ENCODE measurements at places on chromosomes 4 and X.

- DNase-seq, result no peak
Observed at GRCh38 chrX:49868739-49869138, 10.5 kb upstream of the USP27X start.

- no peak for DNase-seq
Observed at GRCh38 chrX:56232221-56233082, at the start of gene KLF8. Gene KLF8 (plus strand): TSS chrX:56232356. CDS start chrX:56233335, 979 bp downstream.

DNA sequence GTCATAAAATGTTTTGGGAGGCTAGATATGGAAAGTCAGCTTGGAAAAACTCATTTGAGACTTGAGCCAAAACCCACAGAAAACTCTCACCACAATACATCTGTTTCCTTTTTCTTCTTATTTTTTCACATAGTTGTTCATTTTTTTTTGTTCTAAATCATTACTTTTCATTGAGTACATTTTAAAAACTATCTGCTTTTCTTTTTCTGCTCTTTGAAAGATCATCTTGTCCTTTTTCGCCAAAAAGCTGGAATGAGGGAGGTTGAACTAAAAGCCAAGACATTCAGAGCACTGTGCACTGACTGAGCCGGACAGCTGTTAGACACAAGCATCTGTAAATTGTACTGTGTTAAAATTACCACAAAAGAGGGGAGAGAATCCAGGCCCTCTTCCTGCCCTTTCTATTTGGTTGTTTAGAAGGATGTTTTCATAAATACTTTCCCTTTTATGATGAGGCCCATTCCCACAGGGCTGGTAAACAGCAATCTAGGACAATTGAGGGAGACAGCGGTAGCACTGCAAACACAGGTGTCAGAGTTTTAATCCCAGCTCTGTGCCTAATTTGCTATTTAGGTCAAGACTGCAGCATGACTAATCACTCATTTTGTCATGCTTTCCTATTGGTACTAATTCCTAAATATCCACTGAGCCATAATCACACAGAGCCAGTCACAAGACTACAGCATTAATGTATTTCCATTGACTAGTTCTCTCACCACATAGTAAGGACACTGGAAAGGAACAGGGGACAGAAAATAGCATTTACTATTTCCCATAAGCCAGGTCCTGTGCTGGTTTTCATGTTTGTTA, 7.3 kb upstream of the RNF150 start:
- no peak for DNase-seq

- DNase-seq, result no peak
Observed at GRCh38 chrX:51955200-51955599, 61.8 kb downstream of the MAGED1 start.

GRCh38 chr4:182968917-182969650, 51.9 kb upstream of the DCTD start:
- DNase-seq, result no peak

GRCh38 chrX:123975180-123975579, 13.7 kb downstream of the STAG2 start:
- DNase-seq, result peak; percentile 84

DNA sequence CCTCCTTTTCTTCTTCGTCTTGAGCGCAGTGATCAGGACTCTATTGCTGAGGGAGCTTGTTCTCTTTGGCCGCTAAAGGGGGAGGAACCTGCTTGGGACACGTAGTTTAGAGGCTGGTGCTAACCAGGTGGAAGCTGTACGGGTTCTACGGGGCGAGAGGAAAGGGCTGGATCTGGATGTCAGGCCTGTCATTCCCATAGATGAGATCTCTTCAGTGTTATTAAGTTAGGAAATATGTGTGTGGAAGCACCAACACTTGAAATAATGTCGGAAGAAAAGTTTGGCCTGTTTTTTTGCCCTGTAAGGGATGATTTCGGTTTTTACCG, 643 bp downstream of the SRP72 start:
- DNase-seq, result no peak

- DNase-seq, result no peak
Observed at GRCh38 chr4:121246698-121247097, 82.6 kb upstream of the TNIP3 start.

DNA sequence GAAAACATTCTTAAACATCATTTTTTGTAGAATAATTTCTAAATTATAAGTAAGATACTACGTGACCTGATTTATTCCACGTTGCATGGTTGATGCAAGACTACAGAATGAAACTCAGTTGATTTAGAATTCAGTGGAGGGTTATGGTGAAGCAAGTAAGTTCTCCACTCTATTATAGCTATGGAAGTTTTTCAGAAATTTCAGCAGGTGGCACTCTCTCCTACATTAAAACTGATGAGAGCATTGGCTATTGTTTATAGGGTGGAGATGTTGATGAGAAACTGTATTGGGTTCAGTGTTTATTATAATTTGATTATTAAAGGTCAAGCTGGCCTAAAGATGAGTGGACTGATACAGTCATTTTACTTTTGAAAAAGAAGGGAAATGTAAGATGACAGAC, 88.0 kb downstream of the FNIP2 start:
- DNase-seq, result peak; percentile 76

DNA sequence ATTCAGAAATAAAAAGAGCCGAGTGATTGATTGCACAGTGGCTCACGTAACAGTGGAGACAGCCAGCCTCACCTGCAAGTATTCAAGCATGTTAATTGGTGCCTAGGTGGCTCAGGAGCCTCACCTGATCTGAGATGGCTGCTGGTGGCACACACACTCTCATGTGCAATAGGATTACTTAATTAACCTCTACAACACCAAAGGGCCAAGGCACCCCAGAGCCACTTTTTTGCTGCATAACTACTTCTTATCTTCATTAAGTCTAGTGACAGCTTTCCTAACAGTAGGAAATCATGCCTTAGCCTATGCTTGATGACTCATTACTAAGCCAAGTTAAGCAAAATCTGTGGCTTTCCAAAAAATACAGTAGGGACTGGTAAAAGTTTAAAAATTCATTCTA, 117.3 kb upstream of the NOCT start:
- DNase-seq, result peak; percentile 67

DNA sequence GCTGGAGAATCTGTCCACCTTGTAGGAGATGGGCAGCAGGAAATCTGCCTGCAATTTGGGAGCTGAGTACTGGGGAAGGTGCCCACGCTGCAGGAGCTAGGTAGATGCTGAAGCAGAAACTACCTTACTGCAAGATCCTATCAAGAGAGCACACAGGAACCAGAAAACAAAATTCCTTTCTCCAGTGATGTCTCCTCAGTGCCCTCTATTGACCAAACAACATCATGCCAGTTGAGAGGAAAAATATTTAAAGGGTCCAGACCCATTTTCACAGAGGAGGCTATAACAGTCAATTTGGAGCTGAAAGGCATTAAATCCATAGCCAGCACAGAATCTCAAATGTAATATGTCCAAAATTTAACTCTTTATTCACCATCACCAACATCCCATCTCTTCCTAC, 406.8 kb downstream of the SLITRK2 start:
- no peak for DNase-seq

- no peak for DNase-seq
Observed at GRCh38 chr4:48912349-48912748, 5.8 kb upstream of the OCIAD2 start.

DNA sequence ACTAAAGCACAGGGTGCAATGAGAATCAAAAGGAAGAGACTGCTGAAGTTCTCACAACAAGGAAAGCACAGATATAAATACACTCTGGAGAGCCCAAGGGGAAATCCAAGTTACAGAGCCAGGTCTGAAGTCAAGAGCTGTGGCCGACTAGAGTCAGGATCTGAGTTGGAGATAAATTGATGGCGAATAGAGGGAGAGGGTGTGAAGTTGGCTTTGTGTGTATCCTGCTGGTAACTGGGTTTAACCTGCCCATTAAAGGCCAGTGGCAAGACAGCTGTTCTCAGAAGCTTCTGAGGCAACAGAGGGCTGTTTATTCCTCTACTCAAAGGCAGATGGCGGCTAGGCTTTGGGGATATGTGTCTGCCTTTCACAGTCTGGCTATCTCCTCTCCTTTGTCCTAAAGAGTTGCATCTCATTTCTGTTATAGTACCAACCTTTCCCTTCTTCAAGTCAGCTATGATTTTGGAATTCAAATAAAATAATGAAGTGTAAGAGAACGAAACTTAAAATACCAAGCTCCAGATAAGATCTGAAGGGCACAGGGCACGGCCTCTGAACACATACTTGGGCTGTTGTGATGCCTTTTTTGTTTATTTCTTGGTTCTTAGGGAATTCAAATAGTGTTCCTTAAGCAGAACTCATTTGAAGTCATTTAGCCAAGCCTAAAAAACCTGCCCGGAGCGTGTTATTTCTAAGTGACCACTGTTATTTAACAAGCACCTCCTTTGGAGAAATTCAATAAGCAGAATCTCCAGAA, 142.1 kb downstream of the APBB2 start:
- no peak for DNase-seq

- no peak for DNase-seq
Observed at GRCh38 chr4:90185416-90185815, 58.2 kb downstream of the CCSER1 start.

DNA sequence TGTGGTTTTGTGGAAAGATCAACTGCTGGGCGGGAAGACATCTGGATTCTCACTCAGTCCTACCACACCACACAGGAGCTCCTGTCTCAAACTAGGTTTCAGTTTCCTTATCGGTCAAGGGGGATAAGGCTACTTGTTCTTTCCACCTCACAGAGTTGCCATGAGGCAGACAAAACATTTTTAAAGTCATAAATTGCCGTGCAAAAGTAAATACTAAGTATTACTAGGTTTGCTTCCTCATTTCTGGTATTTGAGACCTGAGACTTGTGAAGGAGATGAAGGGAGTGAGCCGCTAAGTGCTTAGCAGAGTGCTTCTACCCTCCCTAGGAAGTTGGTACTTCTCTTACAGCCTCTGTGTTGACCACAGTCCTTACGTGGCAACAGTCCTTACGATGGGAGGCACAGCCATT, 1.5 kb downstream of the LAP3 start:
- peak; percentile 18 for DNase-seq

DNA sequence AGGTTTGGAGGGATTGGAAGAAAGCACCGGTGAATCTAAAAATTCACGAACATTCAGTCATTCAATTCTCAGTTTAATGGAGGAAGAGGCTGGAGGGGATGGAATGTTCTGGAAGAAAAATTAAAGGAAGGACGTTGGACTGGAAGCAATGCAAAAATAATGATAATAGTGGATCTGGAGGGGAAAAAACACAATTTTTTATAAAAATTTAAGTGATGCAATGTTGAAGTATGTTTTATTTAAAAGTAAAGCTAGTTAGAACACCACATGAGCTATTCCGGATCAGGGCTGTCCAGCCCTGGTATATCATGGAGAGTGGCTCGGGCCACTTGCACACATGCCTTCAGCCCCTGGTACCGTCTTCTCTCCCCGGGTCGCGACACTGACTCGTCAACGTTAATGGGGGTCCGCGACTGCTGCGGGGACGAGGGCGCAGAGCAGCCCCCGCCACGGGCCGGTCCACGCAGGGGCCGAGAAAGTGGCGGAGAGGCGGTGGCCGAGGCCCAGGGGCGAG, 204.6 kb downstream of the TENM3 start:
- peak; percentile 5 for DNase-seq

- DNase-seq, result no peak
Observed at GRCh38 chr4:128848461-128848860, 39.0 kb downstream of the JADE1 start.

DNA sequence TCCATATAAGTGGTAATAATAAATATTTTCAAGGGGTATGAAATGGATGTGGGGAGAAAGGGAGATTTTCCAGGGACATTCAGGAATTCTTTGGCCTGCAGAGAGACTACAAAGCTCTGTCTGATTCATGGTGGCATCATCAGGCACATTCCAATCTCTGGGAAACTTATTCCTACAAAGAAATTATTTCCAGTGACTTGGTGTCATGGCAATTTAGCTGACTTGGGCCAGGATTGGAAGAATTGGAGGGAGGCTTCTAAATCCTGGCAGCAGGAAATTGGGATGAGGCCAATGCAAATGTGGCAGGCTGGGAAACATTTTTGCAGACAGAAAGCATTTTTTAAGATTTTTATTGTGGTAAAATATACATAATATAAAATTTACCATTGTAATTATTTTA, 204.6 kb downstream of the RTL9 start:
- peak; percentile 69 for DNase-seq

DNA sequence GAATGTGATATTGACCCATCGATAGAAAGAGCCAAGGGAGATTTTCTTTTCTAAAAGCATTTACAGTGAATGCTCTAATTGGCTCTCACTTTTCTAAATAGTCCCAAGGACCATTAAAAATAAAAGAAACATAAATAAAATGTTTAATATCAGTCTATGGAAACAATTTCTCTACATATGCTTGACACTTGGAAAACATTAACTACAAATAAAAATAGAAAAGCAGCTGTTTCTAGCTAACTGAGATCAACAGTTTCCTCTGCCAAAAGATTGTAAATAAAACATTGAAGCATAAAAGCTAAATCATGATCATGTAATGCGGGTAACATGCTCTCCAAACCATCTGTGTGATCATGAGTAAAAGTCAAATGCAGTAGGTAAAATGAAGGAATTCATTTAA, 49.7 kb downstream of the CORIN start:
- DNase-seq, result no peak

- peak; percentile 40 for DNase-seq
Observed at GRCh38 chrX:84339507-84340364, 151.7 kb upstream of the RPS6KA6 start.

DNA sequence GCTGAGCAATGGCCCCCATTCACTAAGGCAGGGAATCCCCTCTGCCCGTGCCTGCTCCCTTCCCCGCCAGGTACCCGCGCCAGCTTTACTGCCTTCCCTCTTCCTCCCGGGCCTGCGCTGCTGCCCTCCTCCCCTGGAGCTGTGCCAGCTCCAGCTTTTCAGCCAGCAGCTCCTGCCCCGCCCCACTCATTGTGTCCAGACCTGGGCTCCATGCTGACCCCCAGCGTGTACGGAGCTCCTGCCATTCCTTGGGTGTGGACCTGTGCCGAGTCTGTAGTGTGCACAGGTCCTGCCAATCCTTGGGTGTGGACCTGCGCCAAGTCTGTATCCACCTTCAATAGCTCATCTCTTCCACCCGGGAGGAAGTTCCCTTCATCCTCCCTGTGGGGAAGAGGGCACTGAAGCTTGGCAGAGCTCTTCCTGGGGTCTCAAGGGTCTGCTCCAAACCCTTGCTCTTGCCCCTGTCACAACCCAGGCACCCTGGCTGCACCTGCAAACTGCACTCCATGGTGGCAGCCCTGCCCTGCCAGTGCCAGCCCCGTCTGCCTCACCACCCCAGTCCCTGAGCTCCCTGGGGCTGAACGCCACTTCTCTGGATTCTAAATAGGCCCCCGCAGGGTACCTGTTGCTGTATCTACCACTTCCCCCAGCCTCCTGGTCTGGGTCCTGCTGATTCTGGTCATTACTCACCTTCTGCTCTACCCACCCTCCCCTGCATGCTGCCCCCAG, 63.9 kb downstream of the TRMT44 start:
- no peak for DNase-seq

DNA sequence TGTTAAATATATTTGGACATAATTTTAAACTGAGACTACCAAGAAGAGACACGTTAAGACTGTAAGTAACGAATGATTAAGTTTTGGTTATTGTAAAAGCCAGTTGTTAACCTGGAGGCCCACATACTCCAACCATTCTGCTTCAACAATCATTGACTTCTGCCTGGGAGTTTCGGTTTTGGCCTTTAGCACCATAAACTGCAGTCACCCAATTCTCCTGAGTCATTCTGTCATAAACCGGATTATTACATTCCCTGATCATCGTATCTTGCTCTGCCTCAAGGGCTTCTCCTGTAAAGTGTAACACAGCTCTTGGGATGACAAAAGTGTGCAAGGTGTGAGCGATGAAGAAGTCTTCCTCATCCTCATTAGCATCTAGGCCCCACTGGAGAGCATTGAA, 46.9 kb upstream of the PABPC1L2A start:
- DNase-seq, result no peak
